ENCODE measurements at places on chromosomes 13 and 19.

DNA sequence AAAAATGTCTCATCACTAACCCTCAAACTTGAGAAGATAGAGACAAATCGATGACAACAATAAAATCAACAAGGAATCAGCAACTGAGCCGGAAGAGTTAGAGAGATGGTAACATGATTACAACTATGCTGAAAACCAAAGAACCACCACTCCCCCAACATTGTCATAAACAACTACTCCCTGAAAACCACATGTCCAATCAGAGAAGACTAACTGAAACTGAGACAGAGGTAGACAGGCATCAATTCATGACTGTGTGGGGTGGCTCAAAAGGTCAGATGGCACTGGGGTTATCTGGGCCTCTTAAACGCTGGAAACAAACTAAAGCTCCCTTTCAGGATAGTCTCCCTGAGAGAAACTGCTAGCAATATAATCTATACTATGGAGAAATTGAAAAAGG lies 488.8 kb downstream of the KCTD12 start:
- no peak for DNase-seq

- no peak for DNase-seq
Observed at GRCh38 chr13:77699059-77699680, 1.7 kb downstream of the SLAIN1 start.

- no peak for DNase-seq
Observed at GRCh38 chr13:84917252-84917878, 881.9 kb downstream of the SLITRK6 start.

- DNase-seq = no peak
Observed at GRCh38 chr13:31413516-31413915, 213.7 kb downstream of the B3GLCT start.

DNA sequence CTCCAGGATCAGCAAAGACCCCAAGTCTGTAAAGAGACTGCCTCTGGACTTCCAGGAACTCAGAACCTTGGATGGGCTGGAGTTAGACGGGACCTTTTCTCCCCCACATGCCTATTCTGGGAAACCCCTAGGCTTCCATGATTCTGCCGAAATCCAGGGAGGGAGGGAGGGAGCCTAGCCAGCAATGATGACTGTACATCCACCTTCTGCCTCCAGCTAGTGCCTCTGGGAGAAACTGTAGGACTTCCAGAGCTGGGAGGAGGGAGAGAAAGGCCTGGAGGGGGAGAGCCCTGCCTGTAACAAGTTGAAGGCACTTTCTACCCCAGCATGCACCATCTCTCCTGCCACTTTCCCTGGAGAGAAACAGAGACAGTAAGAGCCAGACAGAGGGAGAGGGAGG lies 6.0 kb upstream of the HAS1 start:
- no peak for DNase-seq

- DNase-seq = no peak
Observed at GRCh38 chr19:16645140-16645539, 14.8 kb downstream of the SMIM7 start.

DNA sequence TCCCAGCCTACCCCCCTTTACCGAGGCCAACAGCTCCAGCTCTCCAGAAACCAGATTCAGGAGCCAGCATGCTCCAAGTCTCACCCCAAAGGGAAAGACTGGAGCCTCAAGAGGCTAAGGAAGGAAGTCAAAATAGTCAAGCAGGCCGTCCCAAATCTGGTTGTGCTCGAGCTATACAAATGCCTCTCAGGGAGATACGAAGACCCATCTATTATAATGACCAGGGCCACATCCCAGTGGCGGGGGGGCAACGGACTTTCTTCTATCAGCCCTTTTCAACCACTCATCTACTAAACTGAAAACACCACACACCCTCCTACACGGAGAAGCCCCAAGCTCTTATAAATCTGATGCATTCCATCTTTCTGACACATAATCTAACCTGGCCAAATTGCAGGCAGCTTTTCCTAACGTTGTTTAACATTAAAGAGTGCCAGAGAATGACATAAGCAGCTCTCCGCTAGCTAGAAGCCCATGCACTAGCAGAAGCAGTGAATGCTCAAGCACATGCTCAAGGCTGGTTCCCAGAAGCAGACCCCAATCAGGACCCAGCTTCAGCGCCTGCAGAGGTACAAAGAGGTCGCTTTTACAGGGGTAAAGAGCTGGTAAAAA lies 104.6 kb upstream of the ZNF98 start:
- DNase-seq = no peak

- no peak for DNase-seq
Observed at GRCh38 chr13:27349458-27349857, 75.0 kb upstream of the GTF3A start.

DNA sequence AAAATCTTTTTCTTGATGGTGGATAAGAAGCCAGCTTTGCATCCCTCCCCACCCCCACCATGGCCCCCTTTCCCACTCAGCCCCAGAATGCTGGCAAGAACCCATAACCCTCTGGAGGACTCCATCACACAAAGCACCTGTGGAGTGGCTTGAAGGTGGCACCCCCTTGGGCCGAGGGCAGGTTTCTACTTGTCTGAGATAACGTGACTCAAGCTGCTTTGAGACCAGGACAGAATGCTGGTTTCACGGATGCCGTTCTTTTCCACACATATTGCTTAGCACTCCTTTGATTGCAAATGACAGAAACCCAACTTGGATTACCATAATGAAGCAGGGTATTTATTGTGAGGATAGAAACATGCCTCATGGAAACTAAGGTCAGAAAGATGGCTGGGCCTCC lies 82.2 kb downstream of the LACC1 start:
- no peak for DNase-seq

DNA sequence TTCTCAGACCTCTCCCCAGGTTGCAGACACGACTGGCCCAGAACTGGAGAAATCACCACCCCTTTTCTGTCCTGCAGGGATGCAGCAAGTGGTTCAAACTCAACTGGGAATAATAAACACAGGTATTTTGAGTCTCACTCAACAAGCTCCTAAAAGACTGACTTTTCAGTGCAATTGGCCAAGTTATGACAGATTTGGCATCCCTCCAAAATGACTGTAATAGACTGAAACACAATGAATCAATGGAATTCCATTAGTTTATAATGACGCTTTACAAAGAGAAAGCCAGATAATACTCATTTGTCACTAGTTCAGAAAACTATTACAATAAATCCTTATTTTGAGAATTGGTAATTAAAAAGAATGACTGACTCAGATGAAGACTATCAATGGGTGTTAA lies 38.1 kb downstream of the MIPEP start:
- DNase-seq = no peak

DNA sequence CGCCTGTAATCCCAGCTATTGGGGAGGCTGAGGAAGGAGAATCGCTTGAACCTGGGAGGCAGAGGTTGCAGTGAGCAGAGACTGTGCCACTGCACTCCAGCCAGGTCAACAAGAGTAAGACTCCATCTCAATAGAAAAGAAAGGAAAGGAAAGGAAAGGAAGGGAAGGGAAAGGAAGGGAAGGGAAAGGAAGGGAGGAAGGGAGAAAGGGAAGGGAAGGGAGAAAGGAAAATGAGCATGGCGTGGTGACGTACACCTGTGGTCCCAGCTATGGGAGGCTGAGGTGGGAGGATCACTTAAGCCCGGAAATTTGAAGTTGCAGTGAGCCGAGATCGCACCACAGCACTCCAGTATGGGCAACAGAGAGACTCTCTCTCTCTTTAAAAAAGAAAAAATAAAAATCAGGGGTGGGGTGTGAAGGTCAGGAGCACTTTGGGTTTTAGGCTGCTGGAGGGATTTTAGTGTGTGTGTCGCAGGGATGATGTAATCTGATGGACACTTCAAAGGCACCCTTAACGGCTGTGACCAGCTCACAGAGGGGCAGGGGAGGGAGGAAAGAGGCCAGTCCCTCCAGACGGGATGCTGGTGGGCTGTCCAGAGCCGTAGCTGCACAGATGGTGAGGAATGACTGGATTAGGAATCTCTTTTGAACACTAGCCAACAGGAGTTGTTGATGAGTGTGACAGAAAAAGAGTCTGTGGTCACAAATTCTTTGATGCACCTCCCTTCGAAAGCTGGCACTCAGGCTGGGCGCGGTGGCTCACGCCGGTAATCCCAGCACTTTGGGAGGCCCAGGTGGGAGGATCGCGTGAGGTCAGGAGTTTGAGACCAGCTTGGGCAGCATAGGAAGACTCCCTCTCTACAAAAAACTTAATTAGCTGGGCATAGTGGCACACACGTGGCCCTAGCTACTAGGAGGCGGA lies 27.6 kb downstream of the TMPRSS9 start:
- no peak for DNase-seq

DNA sequence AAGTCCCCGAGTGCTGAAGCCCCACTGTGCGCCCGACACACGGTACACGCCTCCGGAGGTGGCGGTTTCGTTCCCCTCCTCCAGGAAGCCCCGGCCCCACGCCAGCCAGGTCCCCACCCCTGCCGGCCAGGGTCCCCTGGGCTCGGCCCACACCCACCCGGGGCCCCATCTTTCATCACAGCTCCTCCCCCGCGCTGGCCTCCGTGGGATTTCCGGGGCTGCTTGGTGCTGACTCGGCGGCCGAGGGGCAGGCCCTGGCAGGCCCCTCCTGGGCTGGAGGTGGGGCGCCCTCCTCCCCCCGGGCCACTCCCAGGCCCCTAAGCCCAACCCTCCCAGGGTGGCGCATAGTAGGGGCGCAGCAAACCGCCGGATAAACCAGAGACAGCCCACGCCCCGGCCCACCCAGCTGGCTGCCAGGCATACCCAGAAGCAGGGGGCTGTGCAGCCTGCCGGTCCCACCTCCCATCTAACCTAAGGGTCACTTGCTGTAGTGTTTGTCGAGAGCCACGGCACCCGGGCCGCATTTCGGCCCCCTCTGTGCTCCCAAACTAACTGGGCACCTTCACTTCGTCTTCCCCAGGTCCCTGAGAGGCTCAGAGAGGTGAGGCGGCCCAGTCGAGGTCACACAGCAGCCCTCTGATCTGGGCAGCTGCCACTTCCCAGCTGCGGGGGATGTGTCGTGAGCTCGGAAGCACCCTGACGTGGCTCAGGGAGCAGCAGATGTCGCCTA lies 6.6 kb downstream of the ZBTB7A start:
- peak; percentile 77 for DNase-seq

GRCh38 chr13:100980171-100980570 lies 305.6 kb upstream of the TMTC4 start:
- DNase-seq = no peak

DNA sequence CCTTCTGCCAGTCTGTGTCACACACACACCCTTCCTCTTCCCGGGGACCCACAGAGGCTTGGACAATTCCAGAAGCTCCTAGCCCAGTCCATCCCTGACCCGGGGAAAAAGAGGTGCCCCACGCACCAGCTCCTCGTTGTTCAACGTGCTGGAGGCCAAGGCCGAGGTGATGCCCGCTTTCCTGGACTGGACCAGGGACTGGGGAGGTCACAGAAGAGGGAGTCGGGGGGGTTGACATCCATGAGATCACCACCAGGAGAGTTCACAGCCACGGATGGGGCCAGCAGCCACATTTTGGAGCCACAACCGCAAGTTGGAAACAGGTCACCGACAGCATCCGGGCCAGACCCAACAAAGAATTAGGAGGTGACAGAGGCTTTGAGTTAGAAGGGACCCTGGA lies 39.4 kb downstream of the UNC13A start:
- no peak for DNase-seq

Measured in H7 (cell line).